Smooth muscle cell of the brain vasculature (primary cell): ENCODE measurements at places on chromosomes 7 and 10.

- DNase-seq: no peak
Measured at GRCh38 chr10:117075064-117075463, 63.0 kb downstream of the VAX1 start.

DNA sequence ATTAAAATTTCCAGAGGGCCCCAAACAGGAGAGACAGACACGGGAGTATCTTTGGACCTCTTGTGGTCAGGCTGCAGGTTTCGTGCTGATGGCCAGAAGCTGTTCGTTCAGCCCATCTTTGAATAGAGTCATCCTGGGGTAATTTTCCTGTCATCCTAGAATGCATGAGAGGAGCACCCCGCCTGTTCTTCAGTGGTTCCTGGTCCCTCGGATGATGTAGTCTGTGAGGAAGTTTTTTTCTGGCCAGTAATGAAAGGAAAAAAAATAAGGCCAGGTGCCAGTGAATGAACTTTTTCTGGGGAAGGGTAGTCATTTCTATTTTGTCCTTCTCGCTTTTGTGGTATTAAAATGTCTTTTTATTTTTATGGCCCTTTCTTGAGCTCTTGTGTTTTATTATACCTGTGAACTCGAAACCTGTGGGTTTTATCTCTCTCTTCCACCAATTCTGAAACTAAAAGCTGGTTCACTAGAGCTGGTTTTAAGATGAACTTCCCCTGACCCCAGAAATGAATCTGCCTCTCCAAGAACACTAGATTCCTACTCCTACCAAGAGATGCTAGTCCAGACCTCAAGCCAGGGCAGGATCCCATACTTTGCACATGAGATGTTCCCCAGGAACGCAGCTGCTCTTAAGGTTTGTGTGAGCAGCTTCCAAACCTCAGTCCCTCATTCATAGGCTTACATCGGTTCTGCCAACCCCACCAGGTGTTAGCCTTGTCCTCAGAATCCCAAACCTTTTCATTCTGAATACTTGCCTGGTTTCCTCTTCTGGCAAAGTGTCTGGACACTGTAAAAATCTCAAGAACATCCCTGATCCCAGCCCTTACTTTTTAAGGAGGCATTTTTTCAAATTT is 15.4 kb upstream of the MEST start:
- DNase-seq: no peak

- DNase-seq: no peak
Measured at GRCh38 chr10:99429517-99430095, 818 bp downstream of the GOT1 start.

DNA sequence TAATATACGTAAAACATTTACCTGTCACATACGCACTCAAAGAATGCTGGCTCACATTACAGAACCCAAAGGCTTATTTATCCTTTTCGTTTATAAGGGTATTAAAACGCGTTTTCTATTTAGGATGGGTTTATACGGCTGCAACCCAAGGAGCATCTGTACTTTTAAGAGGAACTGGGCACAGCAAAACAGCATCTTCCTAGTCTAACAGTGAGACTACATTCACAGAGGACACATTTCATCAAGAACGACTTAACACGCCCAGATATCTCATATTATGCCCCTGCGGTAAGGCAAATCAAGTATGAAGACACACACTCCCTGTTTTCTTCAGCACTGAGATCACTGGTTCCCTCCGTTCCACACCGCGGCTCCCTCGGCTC is 533 bp upstream of the DMTF1 start:
- DNase-seq: no peak

- DNase-seq: no peak
Measured at GRCh38 chr7:135901585-135902540, 75.3 kb downstream of the MTPN start.

- DNase-seq: no peak
Measured at GRCh38 chr10:1648648-1649047, 88.7 kb downstream of the ADARB2 start.

DNA sequence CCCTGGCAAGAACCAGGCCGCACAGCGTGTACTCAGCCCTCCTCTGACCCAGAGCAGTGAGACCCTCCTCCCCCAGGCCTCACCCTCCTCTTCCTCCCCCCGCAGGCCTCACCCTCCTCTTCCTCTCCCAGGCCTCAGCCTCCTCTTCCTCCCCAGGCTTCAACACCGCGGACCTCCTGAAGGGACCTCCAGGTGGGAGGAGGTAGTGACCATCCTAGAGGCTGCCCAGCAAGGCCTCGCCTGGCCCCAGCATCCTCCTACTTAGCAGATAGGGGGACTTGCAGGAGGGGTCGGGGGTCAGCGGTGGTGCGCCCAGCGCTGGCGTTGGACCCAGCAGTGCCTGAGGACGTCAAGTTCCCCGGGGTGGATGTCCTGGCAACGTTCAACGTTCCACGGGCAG is 270.8 kb downstream of the ELFN1 start:
- no peak for DNase-seq

DNA sequence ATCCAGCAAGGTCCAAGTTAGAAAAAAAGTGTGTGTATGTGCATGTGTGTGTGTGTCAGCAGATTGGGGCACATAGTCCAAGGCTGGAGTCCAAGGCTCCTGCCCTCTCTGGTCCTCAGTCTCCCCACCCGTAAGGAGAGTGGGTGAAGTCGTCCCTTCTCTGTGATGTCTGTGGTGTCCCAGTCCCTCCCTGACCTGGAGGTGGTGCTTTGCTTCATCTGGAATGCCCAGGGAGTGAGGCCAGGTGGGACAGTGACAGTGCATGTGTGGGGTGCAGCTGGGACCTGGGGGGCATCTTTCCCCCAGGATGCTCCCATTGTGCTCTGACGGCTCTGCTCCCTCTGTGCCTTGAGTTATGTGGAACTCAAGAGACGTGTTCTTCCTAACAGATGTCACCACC is 18.0 kb downstream of the AQP1 start:
- no peak for DNase-seq

GRCh38 chr7:97215556-97215955 is 98.1 kb downstream of the SDHAF3 start:
- DNase-seq: no peak

DNA sequence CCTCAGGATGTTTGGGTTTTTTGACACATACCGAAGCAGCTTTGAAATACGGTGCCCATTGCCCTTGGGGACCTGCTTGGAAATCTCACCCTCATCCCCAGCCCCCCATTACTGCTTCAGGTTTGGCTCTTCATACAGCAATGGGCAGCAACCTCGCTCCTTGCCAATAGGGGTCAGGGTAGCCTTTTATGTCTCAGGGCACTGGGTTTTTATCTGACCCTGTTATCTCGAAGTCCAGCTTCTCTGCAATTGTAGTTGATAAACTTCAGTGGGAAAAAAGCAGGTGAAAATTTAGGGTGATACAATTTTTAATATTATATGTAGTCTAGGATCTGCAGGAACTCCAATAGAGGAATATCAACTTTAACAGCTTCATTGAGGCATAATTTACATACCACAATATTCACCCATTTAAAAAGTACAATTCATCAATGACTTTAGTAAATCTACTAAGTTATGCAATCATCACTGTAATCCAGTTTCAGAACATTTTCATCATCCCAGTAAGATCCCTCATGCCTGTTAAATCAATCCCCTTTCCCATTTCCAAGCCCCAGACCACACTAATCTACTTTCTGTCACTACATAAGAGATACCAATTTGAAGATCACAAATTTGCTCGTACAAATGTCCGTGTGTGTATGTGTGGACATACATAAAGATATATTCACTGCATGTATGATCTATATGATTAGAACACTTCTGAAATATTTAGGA is 386.2 kb downstream of the KCNMA1 start:
- DNase-seq: no peak

- no peak for DNase-seq
Measured at GRCh38 chr10:33459602-33460001, 125.1 kb upstream of the NRP1 start.

DNA sequence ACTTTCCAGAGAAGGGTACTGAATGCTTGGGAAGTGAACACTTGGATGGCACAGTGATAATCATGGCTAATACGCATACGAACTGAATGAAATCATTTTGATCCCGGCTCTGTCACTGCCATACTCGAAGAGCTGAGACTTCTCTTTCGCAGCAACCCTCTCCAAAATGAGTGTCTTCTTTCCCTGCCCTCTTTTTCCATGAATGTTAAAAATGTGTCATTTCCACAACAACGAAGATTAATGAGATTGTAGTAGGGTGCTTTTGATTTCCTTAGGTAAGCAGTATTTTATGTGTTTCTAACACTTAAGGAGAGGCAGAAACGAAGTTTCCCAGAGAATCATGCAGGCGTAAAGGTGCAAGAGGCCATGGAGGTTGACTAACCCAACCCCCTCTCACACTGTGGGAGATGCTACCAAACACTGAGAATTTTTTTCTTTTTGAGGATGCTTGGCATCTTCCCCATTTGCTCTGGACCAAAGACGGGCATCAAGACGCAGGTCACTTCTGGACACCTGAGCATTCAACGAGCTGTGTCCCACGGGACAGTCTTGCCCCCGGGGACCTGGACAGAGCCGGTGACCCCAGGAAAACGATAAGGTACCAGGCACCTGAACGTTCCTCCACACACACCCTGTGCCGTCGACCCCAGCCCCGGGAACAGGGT is 823 bp downstream of the COPG2 start:
- DNase-seq: no peak

DNA sequence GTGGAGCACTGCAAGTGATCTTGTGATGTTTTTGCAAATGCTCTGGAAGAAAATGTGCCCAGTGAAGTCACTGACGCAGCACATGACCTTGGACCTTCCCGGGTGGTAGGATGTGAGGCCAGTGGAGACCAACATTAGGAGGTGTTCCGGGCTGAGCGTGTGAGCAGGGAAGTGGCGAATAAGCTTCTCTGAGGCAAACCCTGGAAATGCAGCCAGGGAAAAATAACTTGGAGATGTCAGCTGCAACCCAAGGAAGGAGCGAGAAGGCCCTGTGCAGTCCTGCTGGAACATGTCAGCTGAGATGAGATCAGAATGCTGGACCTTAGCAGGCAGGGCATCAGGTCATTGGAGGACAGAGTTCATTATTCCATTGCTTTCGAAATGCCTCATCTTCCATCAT is 18.6 kb upstream of the SDK1 start:
- no peak for DNase-seq
